Anterior cingulate cortex (tissue), 58 donors: ENCODE measurements at places on chromosomes 2 and 18.

DNA sequence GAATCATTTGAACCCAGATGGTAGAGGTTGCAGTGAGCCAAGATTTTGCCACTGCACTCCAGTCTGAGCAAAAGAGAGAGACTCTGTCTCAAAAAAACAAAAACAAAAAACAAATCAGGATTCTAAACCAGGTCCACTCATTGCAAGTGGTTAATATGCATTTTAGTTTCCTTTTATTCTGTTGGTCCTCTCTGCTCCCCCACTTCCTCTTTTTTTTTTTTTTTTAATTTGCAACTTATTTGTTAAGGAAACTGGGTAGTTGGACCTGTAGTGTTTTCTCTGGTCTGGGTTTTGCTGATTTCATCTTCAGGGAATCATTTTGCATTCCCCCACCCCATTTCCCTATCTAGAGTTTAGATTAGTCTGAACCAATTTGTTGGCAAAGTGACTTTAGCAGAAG lies 14.0 kb downstream of the FER1L5 start:
- no peak for DNase-seq

DNA sequence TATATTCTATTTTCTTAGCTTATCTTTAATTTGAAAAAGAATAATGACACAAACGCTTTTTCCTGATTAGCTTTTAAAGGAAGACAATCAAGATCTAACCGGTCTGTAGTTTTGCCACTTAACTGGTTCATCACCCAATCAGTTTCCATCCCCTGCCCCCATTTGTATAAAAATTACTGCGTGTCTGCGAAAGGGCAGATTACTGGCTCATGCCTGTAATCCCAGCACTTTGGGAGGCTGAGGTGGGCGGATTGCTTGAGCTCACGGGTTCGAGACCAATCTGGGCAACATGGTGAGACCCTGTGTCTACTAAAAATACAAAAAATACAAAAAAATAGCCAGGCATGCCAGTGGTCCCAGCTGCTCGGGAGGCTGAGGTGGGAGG lies 2.4 kb downstream of the CEBPZOS start:
- no peak for DNase-seq

- DNase-seq: no peak
These were observed 453 bp downstream of the KCNJ3 start for GRCh38 chr2:154698721-154699574.

- no peak for DNase-seq
These were observed 59.0 kb downstream of the ANKRD44 start for GRCh38 chr2:197251576-197251975.

GRCh38 chr2:235908826-235909225 lies 259.4 kb downstream of the GBX2 start:
- DNase-seq: no peak

DNA sequence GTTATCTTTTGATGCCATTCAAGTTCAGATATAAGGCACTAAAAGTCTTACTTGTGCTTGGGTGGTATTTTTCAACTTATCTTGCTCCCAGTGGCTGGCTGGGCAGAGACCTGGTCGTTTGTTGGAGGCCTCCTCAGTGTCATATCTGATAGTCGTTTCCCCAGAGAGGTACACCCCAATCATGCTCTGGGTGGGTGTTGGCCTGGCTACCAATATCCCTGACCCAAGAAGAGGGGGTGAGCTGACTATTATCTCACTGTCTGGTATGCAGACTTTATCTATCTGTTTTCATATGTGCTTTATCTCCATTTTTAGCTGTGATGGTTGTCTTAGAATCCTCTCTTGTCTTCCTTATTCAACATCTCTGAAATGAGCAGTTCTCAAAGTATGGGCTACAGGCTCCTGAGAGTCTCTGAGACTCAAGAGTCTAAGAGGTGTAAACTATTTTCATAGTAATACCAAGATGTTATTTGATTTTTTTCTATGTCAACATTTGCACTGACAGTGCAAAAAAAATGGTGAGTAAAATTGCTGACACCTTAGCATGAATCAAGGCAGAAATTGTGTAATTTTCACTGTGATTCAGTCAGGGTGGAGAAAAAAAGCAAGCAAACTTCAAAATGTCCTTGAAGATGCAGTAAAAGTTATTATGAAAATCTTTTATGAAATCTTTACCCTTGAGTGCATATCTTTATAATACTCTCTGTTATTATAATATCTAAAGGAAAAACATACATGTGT lies 12.3 kb upstream of the PLEK start:
- no peak for DNase-seq

- no peak for DNase-seq
These were observed 251.3 kb downstream of the EIPR1 start for GRCh38 chr2:3126171-3126910.

DNA sequence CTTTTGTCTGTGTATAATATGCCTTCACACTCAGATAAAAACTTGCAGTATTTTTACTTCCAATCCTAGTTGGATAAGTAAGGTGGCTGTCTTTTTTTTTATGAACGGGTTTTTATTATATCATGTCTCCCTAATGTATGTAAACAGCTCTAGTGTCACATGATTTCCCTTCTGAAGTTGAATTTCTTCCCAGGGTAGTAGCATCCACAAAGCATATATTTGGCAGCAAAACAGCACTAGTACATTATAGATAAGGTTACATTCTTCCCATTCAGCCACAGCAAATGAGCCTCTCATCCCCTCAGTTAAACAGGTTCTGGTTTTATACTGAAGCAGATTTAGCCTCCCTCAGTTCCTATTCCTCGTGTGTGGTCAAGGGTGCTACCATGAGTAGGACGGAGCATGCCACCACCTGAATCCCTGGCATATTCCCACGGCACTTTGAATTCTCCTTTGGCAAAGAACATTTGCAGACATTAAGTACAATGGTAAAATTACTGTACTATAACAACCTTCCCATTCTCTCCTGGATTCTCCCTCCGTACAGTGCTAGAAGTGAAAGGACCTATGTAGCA lies 15.4 kb upstream of the DTNA start:
- DNase-seq: no peak

DNA sequence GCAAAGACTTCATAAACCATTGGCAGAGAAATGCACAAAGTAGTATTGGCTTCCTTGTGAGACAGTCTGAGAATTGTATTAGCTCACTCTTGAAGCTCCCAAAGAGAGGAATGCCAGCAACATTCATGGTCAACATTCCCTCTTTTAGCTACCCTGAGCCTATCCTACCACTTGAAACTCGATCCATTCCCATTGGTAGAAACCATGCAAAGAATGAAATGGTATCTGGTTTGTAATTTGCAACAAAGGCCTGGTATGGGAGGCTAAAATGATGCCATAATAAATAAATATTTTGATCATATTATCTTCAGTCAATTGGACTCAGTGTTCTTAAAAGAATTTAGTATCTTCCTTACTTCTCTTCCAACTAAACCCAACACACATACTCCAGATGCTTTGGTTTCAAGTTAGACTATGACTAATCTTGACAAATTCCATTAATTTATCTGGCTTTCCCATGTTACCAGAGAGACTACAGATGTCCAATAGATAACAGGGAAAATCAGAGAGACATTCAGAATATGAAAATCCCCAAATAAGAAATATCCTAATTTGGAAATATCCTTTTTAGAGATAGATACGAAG lies 102.9 kb downstream of the DHRS9 start:
- DNase-seq: no peak

GRCh38 chr2:169845016-169845415 lies 17.8 kb downstream of the UBR3 start:
- no peak for DNase-seq

DNA sequence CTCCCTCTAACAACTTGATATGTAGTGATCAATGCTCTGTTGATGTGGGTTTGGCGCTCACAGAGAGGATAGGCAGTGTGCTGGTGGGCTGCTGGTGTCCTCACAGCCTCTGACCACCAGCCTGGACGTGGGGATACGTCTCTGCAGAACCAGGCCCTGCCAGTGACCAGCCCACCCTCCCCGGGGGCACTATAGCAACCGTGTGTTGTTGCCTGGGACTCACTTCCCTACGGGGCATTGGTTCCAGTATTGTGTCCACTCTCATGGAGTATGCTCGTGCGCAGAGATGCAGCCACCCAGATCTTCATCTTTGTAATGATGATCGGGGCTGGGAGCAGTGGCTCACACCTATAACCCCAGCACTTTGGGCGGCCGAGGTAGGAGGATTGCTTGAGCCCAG lies 180.1 kb downstream of the LDLRAD4 start:
- no peak for DNase-seq

DNA sequence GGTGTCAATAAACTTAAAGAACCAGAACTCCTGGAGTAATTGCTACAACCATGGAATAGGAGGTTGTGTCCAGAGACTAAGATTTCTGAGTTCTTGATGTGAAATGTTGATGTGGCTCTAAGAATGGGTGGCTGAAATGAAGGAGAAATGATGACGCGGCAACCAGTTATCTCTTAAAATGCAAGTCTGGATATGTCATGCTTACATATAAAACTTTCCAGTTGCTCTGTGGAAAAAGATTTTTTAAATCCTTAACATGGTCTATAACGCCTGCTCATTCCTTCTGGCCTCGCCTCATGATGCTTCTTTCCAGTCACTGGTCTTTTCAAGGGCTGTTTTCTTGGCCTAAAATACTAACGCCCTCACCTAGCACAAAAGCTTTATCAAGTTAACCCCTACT lies 23.5 kb upstream of the MYO1B start:
- DNase-seq: no peak

GRCh38 chr2:157898591-157898996 lies 22.5 kb upstream of the ACVR1 start:
- no peak for DNase-seq

- no peak for DNase-seq
These were observed at the start of gene TUBA4B for GRCh38 chr2:219252900-219253752. TUBA4B (plus strand) TSS chr2:219253243; CDS start chr2:219253408, 165 bp downstream.

DNA sequence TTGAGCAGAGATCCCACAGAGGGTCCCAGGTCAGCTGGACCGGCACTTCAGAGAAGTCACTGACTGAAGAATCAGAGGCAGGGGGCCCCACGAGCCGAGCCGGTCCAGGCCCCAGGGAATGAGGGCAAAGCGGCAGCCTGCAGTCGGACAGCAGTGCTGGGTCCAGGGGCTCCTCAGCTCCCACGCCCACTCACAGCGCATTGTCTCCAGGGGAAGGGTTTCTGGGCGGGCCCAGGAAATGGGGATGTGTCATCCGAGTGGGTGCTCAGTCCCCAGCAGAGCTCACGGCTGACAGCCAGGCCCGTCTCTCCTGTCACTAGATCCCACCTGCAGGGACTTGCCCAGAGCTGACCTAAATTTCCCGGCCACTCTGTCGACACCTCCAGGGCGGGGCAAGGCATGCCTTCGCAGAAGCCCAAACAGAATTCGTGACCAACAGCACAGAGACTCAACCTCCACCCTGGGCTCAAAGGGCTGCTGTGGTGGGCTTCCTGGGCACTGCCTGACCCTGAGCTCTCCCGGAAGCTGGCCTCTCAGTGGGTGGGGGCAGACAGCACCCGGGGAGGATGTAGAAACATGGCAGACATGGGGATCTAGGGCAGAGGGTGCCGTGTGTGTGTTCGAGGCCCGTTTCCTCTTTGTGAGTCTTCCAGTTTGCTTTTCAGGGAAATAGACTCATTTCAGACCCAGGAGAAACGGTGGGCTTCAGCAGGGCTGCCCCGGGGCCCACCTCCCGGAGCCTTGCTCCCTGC lies 42.1 kb upstream of the TAF1B start:
- DNase-seq: no peak

DNA sequence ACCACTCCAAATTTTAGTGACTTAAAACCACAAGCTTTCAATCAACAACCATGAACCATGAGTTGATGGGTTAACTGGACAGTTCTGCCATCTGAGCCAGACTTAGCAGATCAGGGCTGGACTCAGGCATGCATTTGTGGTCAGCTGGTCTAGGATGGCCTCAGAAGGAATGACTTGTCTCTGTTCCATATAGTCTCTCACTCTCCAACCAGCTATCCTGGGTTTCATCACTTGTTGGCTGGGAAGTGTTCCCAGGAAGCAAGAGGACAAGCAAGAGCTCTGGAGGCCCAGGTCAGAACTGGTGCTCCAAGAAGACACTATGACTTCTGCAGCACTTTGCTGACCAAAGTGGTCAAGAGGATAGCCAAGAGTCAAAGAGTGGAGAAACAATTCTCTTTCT lies 17.5 kb upstream of the MAP3K20 start:
- DNase-seq: no peak

DNA sequence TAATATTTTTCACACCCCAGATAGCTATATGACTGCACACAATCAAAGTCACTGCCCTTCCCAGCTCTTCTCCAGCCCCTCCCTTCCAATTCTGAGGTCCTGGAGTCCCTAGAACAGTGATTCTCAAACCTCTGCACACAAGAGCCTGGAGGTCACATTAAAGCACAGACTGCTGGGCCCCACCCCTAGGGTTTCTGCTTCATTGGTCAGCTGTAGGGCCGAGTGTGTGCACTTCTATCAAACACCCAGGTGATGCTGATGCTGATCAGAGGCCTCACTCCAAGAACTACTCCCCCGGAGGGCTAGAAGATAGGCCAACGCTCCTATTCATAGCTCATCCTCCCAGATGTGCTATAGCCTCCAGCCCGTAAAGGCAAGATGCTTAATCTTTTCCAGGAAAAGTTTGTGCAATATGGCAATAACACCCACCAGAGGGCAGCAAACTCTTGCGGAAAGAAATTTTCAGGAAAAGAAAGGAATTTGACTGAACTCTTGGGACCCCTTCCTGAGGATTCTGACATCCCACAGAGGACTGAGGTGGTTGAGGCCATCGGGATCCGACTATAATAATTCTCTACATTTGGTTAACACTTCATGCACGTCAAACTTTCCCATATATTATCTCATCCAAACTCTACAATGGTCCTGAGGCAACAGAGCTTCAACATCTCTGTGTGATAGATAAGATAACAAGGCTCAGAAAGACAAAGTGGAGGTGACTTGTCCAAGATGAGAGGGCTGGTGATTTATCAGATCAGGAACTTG lies 194.2 kb upstream of the PKDCC start:
- peak; percentile 4 for DNase-seq

DNA sequence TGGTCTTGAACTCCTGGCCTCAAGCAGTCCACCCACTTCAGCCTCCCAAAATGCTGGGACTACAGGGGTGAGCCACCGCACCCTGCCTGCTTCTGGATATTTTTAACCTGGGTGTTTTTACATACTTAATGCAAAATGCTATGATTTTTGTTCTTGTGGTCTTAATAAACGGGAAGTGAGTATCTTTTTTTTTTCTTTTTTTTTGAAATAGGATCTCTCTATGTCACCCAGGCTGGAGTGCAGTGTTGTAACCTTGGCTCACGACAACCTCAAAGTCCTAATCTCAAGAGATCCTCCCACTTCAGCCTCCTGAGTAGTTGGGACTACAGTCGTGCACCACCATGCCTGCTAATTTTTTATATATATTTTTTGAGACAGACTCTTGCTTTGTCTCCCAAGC lies 19.2 kb upstream of the ASXL2 start:
- no peak for DNase-seq

- DNase-seq: no peak
These were observed 2.3 kb downstream of the GPR155 start for GRCh38 chr2:174484573-174484972.

- no peak for DNase-seq
These were observed 655.9 kb downstream of the DSC3 start for GRCh38 chr18:30386624-30387023.

DNA sequence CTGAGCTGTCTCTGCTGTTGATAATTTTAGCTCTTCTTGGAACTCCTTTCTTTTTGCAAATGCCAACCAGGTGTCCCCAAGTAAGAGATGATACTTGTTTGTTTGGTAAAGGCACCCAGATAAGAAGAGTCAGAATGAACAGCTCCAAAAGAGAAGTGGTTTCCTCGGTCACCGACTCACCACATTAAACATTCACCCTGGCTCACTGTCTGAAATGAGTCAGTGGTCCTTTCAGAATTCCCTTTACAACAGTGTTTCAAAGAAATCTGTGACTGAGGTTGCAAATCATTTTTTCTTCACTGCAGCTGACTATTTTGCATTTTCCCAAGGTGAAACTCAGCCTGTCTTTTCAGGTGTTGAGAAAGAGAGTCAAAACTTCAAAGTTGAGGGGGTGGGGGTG lies 16.2 kb upstream of the CXCR4 start:
- DNase-seq: no peak
